ENCODE measurements at places on chromosomes 5 and 9. TPM values are rescaled to one million over a fixed set of nuclear protein-coding genes. Genes with fewer than 3 reads are reported as not detected.

DNA sequence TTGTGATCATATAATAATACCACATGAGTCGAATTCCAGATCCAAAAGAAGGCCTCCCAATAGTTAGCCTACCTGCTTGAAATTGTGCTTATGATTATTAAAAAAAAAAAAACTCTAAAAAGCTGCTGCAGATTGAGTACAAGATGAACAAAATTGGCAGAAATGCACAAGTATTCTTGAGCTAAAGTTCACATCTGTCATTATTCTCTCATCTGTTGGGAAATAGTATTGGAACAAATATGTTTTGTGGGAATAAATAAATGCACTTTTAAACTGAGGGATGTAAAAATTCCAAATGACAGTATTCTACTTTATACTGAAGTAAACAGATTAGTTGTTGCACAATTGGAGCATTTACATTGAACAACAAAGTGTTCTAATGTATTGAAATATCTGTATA lies 15.7 kb downstream of the DAB2 start:
- no peak for DNase-seq

DNA sequence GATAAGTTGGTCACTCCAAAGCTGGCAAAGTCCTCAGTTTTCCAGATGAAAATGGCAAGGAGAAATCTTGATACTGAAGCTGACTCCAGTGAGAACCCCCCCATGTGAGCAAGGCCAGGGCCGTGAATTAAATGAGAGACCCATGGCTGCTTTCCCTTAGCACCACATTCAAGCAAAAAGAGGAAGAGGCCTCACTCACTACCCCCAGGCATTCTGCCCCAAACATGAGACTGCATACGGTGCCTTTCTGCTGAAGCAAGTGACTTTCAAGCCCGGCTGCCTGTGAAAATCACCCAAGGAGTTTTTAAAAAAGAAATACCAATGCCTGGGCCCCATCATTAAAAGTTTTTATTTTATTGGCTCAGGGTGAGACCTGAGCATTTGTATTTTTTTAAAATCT lies 66.9 kb downstream of the TMEM252 start:
- DNase-seq, result no peak

Gene NTNG2
- total RNA-seq, result 2.5 TPM

Gene TRPM3
- not detected for total RNA-seq

Gene OR2V1
- total RNA-seq, result not detected

Gene DRD1
- not detected for total RNA-seq

Gene NIM1K
- 0.63 TPM for total RNA-seq

Gene NKD2
- not detected for total RNA-seq

Data from GM23248 (cell line).